ENCODE measurements at places on chromosomes 2 and 18.
A peak's percentile ranks its signal among the peaks of the same experiment; 100 is the strongest.

- no peak for DNase-seq
Observed at GRCh38 chr2:21427606-21428005, 303.8 kb downstream of the TDRD15 start.

GRCh38 chr2:127422559-127423477 is 4.6 kb downstream of the PROC start:
- no peak for DNase-seq

DNA sequence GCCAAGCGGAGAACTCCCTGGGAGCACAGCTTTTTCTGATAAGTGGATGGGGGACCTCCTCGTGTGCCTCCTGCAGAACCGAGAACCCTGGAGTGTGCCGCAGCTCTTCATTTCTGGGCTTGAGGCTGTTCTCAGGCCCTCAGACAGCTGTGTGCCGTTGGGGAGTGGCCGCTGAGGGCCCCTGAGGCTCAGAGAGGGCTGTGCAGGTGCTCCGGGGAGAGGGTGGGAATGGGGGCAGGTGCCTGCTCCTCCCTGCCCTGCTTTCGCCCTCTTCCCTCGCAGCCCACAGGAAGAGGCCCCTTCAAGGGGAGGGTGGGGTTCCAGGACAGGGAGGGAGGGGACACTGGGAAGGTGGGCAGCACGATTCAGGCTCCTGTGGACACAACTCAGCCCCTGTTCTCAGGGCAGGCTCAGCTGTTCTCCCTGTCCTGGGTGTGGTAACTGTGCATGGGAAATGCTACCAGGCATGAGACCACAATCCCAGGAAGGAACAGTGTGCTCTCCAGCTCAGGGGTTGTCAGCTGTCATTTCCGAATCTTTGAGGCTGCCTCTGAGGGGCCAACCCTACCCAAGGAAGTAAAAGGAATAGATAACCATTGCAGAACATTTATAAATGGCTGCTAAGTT is 11.3 kb downstream of the LCT start:
- no peak for DNase-seq

- DNase-seq: no peak
Observed at GRCh38 chr2:70775141-70775540, 7.1 kb upstream of the ADD2 start.

GRCh38 chr2:37706334-37707183 is 35.1 kb upstream of the CDC42EP3 start:
- DNase-seq: no peak

GRCh38 chr2:60298006-60298696 is 255.3 kb downstream of the BCL11A start:
- DNase-seq: no peak

GRCh38 chr2:215397632-215398341 is 38.1 kb downstream of the FN1 start:
- DNase-seq: peak; percentile 80

GRCh38 chr18:25658476-25658875 is 306.5 kb upstream of the ZNF521 start:
- DNase-seq: no peak

GRCh38 chr2:218557941-218558340 is 10.2 kb downstream of the USP37 start:
- no peak for DNase-seq

Data from T47D (cell line).